Thymus (tissue), 14 donors: ENCODE measurements at places on chromosomes 5 and 9. TPM values are rescaled to one million over a fixed set of nuclear protein-coding genes. Genes with fewer than 3 reads are reported as not detected.

DNA sequence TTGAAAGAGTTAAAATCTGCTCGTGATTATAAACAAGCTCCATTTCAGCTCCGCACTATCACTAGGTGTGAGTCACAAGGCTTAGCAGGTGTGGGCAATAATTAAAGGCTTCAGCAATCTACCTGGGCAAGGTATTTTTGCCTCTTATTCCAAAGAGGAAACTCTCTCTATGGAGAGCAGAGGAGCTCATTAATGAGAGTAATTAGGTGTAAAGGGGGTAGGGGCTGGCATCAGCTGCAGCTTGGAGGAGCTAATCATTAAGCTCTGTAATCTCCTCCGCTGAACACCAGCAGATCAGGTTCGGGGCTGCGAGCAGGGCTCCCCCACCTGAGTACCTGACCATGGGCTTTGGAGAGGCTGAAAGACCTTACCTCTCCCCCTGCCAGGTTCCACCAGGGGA, 129.2 kb downstream of the CRB2 start:
- no peak for DNase-seq
- peaks cover 11% of the 10 kb centered on the region for H3K4me1 ChIP-seq
- H3K36me3 ChIP-seq: no peaks in the 10 kb centered on the region
- no peak overlapping the region for H3K27ac ChIP-seq
- H3K27me3 ChIP-seq: no peaks in the 10 kb centered on the region
- H3K4me3 ChIP-seq: no peak overlapping the region

- DNase-seq: no peak
- H3K27me3 ChIP-seq: no peaks in the 10 kb centered on the region
- H3K4me1 ChIP-seq: no peaks in the 10 kb centered on the region
- no peak overlapping the region for H3K4me3 ChIP-seq
Measured at GRCh38 chr9:91333551-91333950, 28.2 kb downstream of the AUH start.

DNA sequence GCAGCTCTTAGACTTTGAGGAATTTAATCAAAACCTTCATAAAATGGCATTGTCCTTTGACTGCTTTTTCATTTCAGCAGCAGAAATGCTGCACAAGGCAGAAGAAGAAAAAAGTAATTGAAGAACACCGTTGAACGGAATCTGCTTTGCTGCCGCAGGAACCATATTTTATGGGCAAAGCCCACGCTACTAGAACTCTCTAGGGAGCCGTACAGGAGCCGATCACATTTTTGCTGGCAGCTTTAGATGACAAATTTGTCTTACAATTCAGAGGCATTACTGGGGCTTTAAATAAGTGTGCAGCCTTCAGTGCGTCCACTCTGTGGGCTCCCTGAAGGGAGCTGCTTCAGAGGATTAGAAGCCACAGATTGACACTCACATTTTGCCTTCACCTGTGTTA, 5.4 kb downstream of the CFAP90 start:
- H3K27ac ChIP-seq: no peak overlapping the region
- H3K36me3 ChIP-seq: no peaks in the 10 kb centered on the region
- H3K27me3 ChIP-seq: peaks cover 23% of the 10 kb centered on the region
- H3K4me1 ChIP-seq: peaks cover 2% of the 10 kb centered on the region

DNA sequence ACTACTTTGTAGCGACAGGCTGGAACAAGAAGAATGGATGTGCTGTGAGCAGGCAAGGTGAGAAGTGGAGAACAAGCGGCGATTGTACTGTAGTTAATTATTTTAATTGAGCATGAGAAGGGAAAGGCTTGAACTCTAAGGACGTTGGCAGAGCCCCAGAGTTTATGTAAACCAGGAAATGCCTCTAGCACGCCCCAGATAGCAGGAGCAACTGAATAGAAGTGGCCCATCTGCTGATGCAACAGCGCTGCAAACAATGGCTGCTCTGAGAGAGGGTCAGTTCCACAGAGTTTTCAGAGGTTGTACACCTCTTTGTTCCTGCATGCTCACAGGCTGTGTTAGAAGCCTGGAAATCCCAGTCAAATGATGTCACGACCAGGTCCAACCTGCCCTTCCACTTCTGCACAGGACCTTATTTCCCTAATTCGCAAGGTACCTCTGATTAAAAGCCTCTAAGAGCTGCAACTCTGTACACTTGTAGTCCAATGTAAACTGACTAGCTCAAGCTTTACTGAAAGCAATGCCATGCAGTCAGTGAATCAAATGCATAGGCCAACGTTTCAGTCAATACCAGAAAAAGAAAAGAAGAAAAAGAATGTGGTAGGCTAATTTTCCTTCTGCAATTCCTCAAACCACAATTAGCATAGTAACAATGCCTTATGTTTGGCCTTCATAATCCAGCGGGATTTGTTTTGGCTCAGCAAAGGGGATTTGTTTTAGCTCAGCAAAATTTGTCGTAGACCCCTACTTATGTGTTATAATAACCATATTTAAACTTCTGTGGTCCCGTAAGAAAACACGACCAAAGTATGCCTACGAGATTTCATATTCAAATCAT, 119.6 kb upstream of the RETREG1 start:
- no peak for DNase-seq
- H3K27ac ChIP-seq: peak overlapping the region; percentile 57
- no peak overlapping the region for H3K4me3 ChIP-seq
- no peaks in the 10 kb centered on the region for H3K4me1 ChIP-seq
- no peaks in the 10 kb centered on the region for H3K36me3 ChIP-seq
- no peaks in the 10 kb centered on the region for H3K27me3 ChIP-seq

GRCh38 chr5:80152778-80153177, 103.1 kb downstream of the SERINC5 start:
- no peaks in the 10 kb centered on the region for H3K27me3 ChIP-seq
- H3K27ac ChIP-seq: no peak overlapping the region
- H3K4me3 ChIP-seq: no peak overlapping the region
- no peak for DNase-seq
- peaks cover 28% of the 10 kb centered on the region for H3K4me1 ChIP-seq

- no peaks in the 10 kb centered on the region for H3K27me3 ChIP-seq
- no peak overlapping the region for H3K27ac ChIP-seq
- DNase-seq: no peak
- H3K4me1 ChIP-seq: no peaks in the 10 kb centered on the region
- H3K36me3 ChIP-seq: no peaks in the 10 kb centered on the region
Measured at GRCh38 chr5:116652903-116653302, 78.3 kb upstream of the SEMA6A start.

GRCh38 chr9:132630811-132631210, 39.0 kb downstream of the DDX31 start:
- no peak for DNase-seq
- H3K36me3 ChIP-seq: peaks cover 25% of the 10 kb centered on the region

The CCDC192 gene
- total RNA-seq: 0.09 TPM

The BTNL3 gene
- total RNA-seq: not detected

The TLR4 gene
- 8.5 TPM for total RNA-seq

The TRIM36 gene
- total RNA-seq: 1.8 TPM

The KIF12 gene
- total RNA-seq: 7.8 TPM

The ASPN gene
- 9.8 TPM for total RNA-seq
